IPS-NIHi11 (cell line): ENCODE measurements at places on chromosomes 4 and X.

- DNase-seq = no peak
Observed at GRCh38 chrX:138487866-138488265, 223.7 kb downstream of the FGF13 start.

GRCh38 chr4:46975812-46976553 lies 17.4 kb downstream of the GABRA4 start:
- no peak for DNase-seq

- no peak for DNase-seq
Observed at GRCh38 chr4:152189451-152190179, 346.3 kb downstream of the FBXW7 start.

DNA sequence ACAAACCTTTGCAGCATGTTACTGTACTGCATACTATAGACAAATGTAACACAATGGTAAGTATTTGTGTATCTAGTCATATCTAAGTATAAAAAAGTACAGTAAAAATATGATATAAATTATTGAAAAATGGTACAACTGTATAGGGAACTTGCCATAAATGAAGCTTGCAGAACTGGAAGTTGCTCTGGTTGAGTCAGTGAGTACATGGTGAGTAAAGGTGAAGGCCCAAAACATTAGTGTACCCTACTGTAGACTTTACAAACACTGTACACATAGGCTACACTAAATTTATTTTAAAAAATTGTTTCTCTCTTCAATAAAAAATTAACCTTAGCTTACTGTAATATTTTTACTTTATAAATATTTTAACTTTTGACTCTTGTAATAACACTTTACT lies 25.8 kb downstream of the SPIN3 start:
- no peak for DNase-seq

- no peak for DNase-seq
Observed at GRCh38 chr4:78424461-78424860, 127.1 kb upstream of the ANXA3 start.

- no peak for DNase-seq
Observed at GRCh38 chr4:178976861-178977260, 1534.6 kb upstream of the AGA start.

DNA sequence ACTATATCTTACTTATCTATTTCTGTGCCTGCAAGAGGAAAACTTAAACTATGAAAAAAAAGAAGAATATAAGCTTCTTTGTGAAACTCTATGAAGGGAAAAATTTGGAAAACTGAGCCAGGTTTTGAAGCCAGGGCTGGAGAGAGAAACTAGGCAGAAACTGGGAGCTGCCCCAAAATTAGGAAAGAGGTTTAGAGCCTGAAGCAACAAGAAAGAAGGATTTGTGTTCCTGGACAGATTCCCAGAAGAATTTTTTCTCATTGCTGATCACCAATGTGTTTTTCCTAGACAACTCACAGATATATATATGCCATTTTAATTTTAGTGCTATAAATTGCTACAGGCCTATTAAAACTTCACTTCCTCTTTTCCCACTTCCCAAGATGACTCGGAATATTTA lies 245.0 kb upstream of the GEMIN8 start:
- no peak for DNase-seq

DNA sequence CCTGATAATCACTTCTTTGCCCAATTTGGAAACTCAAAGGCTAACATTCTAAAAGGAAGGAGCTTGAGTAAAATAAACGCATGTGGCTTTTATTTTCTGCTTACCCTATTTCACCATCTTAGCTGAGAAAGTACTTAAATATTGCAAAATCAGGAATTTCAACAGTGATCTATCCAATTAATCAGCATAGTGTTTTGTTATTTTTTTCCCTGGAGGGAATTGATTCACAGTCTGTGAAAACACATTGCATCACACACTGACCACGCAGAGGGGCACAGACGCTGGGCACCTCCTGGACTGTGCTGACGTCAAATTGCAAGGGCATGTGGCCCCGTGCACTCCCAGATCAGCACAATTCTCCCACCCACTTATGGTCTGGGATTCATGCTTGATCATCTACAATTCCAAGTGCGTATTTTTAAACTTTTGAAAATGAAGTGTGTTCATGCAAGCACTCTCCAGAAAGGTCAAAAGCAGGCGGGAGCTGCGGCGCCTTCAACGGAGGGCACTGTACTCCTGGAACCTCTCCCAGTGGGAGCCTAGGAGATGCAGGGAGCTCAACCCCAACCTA lies 320.6 kb upstream of the PPARGC1A start:
- no peak for DNase-seq

- no peak for DNase-seq
Observed at GRCh38 chr4:106486533-106486932, 118.0 kb upstream of the GIMD1 start.

- no peak for DNase-seq
Observed at GRCh38 chr4:149932188-149932587, 116.5 kb upstream of the IQCM start.
